NCI-H1930 (cell line): ENCODE measurements at places on chromosomes 16 and 17.

- no peak for DNase-seq
Measured at GRCh38 chr17:74861662-74862107, 2.0 kb upstream of the GRIN2C start.

GRCh38 chr16:79098907-79099306 lies 501.6 kb downstream of the MAF start:
- no peak for DNase-seq

DNA sequence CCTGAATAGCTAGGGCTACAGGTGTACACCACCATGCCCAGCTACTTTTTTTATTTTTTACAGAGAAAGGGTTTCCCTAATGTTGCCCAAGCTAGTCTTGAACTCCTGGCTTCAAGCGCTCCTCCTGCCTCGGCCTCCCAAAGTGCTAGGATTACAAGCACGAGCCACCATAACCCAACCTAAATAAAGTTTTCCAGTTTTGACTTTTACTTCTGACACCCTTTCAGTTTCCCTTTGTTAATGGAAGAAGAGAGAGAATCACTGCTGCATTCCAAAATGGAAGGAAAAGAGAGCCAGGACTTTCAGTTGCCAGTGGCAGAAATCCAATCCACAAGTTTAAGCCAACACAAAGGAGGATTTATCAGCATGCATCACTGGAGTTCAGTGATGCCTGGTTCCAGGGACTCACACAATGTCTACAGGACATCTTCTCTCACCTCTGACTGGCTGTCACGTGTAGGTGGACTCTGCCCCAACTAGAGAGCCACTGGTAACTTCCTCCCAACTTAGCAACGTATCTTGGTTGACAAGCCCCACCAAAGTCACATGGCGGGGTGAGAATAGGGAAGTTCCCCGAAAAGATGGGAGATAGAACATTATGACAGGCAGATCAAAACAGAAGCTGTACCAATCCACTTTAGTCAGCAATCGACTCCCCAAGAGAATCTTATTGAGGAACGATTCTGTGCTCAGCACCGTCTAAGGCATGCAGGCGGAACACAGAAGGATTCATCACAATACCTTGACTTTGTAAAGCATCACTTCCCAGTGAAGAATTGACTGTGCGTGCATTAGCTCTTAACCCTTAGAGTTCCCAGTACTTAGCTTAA lies 46.5 kb downstream of the GAS7 start:
- DNase-seq = no peak

- DNase-seq = peak; percentile 61
Measured at GRCh38 chr17:45385331-45385997, 47.2 kb downstream of the ARHGAP27 start.

DNA sequence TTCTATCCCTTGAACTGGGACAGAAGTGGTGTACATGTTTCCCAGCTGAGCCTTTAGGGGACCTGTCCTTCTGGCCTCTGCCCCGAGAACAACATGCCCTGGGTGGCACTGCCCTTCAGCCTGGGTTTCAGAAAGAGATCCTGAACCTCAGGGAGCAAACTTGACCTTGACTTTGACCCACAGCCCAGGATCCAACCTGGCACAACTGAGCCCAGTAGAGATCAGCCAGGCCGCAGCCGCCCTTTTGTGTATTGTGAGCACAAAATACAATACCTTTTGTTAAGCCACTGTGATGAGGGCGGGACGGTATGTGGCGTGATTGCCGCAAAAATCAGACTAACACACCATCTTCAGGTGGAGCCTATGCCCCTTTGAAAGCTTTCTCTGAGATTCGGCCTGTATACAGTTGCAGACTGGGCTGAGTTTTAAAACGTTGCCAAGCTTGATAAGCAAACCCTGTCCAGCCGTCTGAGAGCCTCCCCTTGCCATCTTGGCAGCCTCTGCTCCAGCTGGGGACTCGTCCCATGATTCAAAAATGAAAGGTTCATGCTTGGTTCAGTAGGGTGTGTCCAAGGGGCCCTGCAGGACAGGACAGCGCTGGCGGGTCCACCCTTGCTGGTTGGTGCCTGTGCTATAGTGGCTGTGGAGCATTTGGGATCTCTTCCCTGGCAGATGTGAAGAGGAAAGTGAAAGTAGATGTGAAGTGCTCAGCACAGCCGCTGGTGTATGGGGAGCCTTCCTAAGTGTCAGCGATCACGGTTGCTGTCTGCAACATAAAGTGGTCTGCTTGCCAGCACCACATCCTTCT lies 40.3 kb downstream of the FOXL1 start:
- DNase-seq = no peak
